ENCODE measurements at places on chromosomes 5 and 9.

DNA sequence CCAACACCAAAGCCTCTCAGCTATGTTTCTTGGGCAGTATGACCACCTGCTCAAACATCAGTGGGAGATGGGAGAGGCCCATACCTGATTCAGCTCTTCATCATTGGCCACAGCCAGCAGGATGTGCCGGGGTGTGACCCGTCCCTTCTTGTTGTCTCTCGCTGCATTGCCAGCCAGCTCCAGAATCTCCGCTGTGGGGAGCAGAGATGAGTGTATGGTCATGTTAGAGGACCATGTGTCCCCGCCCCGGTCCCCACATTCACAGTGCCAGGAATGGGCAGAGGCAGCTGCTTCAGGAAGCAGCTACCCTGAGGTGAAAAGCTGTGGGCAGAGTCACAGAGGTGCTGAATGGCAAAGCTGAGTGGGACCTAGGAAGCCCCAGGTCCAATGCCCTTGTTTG, 29.1 kb downstream of the MACROH2A1 start:
- no peak for DNase-seq

GRCh38 chr9:126233913-126234525, 92.6 kb upstream of the MVB12B start:
- no peak for DNase-seq

DNA sequence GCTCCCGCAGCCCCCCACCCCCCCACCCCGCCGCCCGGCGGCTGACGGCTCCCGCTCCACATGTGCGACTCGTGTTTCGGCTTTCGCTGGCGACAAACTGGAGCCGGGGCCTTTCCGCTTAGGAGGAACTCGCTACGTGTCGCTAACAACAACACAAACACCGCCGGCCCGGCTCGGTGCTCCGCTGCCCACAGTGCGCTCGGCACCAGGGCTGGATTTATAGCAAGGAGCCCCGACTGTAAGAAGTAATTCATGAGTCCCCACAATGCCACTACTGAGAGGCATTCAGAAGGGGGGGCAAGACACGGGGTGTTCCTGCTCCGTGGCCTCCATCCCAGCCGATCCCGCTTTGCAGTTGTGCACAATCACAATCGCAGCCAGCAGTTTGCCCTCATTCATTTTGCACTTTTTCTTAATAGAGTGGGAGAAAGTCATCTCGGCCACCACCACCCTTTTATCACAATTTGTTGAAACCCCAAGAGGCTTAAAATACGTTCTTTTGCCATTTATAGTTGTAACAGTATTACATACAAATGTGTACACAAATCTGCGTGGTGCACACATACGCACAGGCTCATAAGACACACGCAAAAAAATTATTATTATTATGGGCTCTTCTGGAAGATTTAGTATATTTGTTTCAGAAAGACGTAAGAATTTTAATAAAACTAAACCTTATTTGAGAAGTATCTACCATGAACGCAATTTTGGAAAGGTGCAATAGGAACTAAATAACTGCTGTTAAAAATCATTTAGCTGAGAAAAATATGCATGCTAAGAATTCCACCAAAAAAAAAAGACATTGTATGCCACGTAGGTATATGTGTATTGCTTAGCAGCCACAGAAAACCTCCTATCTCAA, 48.1 kb downstream of the EBF1 start:
- DNase-seq = peak; percentile 9

DNA sequence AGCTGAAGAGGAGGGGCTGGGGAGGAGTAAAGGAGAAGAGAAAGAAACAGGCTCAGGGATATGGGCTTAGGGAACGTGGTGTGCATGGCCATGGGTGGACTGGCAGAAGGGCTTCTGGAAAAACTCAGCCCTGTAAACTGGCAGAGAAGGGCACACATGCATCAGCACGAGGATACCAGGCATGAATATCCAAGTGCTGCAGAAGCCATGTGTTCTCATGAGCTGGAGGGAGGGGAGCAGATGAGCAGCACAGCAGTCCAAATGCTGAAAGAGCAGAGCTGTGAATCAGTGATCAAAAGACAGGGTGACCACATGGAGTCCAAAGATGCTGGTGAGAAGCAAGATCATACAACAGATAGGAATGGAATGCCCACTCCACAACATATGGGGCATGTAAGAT, 72.3 kb downstream of the SEMA5A start:
- no peak for DNase-seq

GRCh38 chr9:22342491-22343217, 104.0 kb upstream of the DMRTA1 start:
- no peak for DNase-seq

- DNase-seq = no peak
Observed at GRCh38 chr9:98220911-98221310, 28.5 kb upstream of the CORO2A start.

DNA sequence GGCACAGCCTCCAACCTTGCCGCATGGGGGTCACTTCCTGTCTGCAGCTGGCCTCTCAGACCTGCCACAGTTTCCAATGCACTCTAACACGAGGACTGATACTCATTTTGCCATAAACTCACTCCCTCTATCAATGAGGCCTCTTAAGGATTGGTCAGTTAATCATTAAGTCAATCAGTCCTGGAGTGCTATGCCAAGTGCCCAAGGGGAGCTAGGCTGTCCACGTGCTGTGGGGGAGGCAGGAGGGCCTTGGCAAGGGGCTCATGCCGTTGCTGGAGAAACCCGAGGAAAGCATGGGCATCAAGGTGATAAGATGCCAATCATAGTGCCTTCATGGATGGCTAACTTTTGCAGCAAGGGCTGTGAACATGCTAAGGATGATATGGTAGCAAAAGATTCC, 1.7 kb upstream of the ALDH1B1 start:
- DNase-seq = no peak

- DNase-seq = no peak
Observed at GRCh38 chr9:132163457-132163875, 1.6 kb downstream of the NTNG2 start.

DNA sequence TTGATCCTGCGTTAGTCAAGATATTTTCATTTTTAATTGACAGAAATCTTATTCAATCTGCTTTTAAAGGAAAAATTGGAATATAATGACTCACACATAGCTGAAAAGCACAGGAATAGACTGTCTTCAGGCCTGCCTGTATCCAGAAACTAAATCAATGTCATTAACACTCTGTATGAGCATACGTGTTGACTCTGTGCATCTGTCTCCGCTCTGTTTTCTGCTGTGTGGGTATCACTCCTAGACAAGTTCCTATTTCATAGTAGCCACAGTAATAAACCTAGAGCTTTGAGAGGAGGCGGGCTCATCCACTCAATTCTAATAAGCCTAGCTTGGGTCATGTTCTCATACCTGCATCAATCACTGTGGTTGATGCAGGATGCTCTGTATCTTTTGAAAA, 267.6 kb downstream of the KCTD16 start:
- no peak for DNase-seq

DNA sequence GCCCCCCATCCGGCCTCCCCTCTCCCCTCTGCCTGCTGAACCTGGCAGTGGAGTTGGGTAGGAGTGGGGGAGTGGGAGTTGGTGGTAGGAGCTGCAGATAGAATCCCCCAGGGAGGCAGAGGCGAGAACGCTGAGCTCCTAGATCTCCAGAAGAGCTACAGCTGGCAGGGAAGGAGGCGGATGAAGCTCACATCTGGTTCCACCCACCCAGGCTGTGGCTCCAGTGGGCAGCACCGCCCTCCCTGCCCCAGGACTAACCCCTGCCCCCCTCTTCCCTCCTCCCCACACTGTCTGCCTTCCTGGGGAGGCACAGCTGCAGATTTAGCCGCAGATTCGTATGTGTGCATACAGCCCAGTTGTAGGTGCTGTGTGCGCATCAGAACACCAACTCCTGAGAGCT, 34.2 kb downstream of the C9orf50 start:
- no peak for DNase-seq

- DNase-seq = no peak
Observed at GRCh38 chr5:4802044-4802443, 338.1 kb upstream of the ADAMTS16 start.

DNA sequence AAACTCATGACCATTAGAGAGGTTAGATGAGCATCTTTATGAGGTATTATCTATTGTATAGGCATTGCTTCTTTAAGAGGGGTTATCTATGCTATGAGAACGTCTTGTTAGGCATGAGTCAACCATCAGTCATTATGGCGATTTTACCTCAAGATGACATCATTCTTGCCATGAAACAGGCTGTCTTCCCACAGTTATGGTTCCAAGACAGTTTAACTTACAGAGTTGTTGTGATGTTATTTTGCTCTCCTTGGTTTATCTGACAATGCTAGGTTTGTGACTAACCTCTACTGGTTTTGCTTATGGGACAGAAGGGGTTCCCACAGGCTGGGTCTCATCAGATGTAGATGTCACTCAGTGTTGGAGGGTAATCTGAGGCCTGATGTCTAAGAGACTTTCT, 1864.7 kb upstream of the ACO1 start:
- no peak for DNase-seq

DNA sequence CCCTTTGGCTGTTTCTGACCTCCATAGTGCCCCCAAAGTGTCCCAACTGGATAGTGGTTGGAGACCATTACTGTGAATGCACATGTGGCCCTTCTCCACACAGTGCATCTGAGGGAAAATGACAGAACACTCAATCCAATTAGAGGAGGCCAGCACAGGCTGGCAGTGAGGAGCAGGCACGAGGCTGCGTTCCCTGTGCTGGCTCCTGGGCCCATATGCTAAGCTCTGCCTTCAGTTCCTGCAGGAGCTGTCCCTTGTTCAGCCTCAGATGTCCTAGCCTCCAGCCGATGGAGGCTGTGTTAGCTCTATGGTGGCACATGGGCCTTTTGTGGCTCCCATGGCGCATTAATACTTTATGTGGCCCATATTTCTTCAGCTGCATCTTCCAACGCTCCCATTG, 35.8 kb downstream of the ALG2 start:
- DNase-seq = no peak

GRCh38 chr9:109989296-109989695, 209.3 kb downstream of the PALM2AKAP2 start:
- DNase-seq = no peak

DNA sequence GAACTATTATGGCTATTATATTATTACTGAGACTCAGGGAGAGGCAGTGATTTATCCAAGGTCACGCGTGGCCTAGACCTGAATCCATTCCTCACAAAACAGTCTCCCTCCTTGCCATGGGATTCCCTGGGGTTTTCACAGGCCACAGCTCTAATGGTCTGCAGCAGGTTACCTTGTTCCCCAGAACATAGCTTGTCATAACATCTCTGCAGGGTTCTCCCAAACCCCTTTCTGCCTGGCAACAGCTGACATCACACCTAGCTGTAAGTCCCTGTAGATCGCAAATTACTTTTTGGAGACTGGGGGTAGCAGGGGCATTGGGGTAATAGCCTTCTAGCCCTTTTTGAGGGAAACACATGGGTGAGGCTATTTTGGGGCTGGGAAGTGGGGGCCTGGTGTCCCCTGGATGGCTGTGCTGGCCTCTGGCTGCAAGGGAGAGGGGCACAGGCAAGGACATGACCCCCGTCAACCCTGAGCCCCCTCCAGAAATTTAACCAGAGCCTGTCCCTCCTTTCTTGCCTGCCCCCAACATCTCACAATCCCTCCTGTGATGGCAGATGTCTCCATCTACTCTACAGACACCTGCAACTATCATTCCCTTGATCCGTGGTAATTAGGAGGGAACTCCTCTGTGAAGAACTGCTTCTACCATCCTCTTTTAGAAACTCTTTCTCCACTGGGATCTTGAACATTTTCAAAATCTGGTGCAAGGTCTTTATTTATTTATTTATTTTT, 1.3 kb downstream of the CD74 start:
- DNase-seq = peak; percentile 33

GRCh38 chr9:18579536-18579935, 105.6 kb downstream of the ADAMTSL1 start:
- no peak for DNase-seq

- DNase-seq = peak; percentile 15
Observed at GRCh38 chr9:120242116-120242811, 337.7 kb downstream of the CDK5RAP2 start.

DNA sequence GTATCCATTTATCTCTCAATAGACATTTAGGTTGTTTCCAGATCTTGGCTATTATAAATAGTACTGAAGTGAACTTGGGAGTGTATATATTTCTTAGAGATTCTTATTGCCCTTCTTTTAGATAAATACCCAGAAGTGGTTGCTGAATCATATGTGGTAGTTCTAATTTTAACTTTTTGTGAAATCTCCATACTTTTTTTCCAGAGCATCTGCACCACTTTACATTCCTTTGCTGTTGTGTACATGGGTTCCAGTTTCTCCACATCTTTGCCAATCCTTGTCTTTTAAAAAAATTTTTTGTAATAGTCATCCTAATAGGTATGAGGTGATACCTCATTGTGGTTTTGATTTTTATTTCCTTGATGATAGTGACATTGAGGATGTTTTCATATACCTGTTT, 303.7 kb downstream of the CCDC171 start:
- DNase-seq = no peak

- peak; percentile 95 for DNase-seq
Observed at GRCh38 chr9:13278368-13279246, 885 bp downstream of the MPDZ start.

DNA sequence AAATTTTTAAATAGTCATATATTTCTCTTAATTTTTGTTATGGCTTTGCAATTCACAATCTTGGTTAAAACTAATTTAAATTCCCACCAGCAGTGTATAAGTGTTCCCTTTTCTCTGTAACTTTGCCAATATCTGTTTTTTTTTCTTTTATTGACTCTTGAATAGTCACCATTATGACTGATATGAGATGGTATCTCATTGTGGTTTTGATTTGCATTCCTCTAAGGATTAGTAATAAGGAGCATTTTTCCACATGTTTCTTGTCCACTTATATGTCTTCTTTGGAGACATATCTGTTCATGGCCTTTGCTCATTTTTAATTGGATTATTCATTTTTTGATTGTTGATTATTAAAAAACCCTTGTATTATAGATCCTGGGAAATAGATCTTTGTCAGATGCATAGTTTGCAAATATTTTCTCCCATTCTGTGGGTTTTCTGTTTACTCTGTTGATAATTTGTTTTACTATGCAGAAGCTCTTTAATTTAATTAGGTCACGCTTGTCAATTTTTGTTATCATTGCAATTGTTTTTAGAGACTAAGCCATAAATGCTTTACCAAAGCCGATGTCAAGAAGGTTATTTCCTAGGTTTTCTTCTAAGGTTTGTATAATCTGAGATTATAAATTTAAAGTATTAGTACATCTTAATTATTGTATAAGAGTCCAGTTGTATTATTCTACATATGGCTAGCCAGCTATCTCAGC, 610.9 kb downstream of the CHSY3 start:
- DNase-seq = no peak

GRCh38 chr5:60929024-60929423, 15.8 kb downstream of the ERCC8 start:
- DNase-seq = no peak

DNA sequence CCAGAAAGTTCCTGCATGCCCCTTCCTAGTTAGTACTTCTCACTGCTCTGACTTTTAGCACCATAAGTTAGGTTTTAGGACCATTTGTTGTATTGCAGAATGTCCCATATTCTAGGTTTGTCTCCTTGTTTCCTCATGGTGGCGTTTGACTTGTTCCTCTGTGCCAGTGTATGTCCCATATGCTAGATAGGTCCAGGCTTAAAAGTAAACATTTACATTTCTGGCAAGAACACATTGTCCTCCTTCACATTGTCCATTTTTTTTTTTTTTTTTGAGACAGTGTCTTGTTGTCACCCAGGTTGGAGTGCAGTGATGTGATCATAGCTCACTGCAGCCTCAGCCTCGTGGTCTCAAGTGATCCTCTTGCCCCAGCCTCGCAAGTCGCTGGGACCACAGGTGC, 15.4 kb downstream of the TBC1D13 start:
- no peak for DNase-seq
